CD4-positive, alpha-beta T cell treated with Interleukin-15 for 4 hours (primary cell): ENCODE measurements at places on chromosomes 1 and 21.

GRCh38 chr1:40684669-40685068, 6.8 kb upstream of the NFYC start:
- no peak for DNase-seq

DNA sequence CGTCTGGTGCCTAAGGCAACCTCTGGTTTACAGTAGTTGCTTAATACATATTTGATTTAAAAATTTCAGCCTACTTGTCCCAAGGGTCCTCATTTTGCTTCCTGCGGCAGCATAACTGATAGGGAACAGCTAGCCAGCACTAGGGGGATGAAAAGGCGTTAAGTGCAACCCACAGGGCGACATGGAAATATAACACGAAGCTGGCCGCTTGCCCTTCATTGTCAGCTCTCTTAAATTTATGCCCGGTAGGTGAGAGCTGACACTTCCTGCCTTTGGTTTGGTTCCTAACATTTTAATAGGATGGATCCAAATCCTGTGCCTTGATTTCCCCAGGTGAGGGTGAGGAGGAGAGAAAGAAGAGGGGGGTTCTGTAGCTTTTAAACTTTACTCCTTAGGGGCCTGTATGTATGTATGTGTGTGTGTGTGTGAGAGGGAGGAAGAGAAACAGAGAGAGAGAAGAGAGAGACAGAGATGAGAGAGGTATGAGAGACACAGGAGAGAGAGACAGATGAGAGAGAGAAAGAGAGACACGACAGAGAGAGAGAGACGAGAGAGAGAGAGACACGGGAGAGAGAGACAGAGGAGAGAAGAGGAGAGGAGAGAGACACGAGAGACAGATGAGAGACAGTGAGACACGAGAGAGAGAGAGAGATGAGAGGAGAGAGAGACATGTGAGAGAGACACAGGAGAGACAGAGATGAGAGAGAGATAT, 938 bp upstream of the ACTN2 start:
- DNase-seq: no peak

GRCh38 chr21:44708213-44708865, 3.0 kb downstream of the TSPEAR start:
- no peak for DNase-seq

- no peak for DNase-seq
Measured at GRCh38 chr1:91714867-91715381, 171.0 kb downstream of the TGFBR3 start.

DNA sequence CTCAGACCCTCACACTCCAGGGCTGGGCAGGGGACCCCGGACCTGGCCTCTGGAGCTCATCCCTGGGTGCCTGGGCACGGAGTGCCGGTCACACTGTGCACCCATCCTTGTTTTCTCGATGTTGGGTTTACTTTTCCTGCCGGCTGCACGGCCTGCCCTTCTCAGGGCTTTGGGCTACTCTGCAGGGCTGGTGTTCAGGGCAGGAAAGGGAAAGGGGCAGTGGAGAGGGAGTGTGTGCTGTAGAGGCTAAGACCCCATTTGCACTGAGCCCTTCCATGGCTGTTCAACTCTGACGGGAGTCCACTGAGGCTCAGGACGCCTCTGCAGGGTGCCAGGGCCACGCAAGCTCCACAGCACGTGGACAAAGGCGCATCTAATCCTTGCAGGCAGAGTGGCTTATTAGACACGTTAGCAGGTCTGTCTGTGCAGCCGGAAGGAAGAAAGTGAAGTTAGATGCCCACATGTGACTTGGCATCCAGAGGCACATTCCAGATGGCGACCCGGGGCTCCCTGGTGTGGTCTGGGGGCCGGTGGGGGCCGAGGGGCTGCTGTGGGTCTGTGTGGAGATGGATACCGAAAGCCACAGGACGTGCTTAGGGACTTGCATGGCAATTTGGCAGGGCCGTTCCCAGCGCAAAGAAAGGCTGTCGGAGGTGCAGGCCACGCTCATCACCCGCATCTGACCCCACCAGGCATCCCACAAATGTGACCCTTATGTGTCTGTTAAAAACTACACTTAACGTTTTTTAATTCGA, 33.6 kb downstream of the COL18A1 start:
- DNase-seq: no peak

GRCh38 chr1:19066248-19066873, 109.9 kb upstream of the IFFO2 start:
- DNase-seq: no peak

GRCh38 chr1:10121688-10122087, 88.7 kb upstream of the KIF1B start:
- DNase-seq: no peak

DNA sequence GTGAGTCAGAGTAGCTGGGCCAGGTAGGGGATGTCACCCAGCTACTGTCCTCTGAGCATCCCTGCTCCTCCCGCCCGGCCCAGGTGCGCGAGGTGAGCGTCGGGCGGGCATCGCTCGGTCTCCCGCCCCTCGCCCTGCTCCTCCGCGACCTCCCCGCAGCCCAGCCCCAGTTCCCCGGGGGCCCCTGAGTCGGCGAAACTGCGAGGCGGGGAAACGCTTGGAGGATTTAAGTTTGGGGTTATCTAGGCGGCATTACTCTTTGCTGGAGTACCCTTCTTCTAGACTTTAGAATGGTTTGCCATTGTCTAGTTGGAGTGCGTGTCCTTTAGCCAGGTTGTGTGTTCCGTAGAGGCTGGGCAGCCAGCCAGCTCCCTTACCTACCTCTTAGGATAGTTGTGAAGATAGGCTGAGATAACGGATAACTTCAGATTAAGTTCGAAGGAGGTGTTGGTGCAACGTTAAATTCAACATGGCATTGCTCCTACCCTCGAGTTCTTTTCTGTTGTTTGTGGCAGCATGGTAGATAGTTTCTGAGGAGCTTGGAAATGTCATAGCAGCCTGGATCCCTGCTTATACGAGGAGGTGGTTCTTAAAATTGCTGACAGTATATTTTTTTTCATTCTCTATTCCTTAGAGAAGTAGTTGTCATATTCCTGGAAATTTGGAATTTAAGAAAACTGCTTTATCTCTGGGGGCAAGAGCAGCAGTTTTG, 697 bp downstream of the AGO3 start:
- DNase-seq: peak; percentile 2
